Stimulated activated CD4-positive, alpha-beta T cell treated with anti-CD3 and anti-CD28 coated beads, Interleukin-1b, Interleukin-23, amount 100 ng/mL, for 1 hour (primary cell): ENCODE measurements at places on chromosomes 5 and 9.

GRCh38 chr5:57327561-57328367 is 153.9 kb downstream of the GPBP1 start:
- DNase-seq, result no peak

DNA sequence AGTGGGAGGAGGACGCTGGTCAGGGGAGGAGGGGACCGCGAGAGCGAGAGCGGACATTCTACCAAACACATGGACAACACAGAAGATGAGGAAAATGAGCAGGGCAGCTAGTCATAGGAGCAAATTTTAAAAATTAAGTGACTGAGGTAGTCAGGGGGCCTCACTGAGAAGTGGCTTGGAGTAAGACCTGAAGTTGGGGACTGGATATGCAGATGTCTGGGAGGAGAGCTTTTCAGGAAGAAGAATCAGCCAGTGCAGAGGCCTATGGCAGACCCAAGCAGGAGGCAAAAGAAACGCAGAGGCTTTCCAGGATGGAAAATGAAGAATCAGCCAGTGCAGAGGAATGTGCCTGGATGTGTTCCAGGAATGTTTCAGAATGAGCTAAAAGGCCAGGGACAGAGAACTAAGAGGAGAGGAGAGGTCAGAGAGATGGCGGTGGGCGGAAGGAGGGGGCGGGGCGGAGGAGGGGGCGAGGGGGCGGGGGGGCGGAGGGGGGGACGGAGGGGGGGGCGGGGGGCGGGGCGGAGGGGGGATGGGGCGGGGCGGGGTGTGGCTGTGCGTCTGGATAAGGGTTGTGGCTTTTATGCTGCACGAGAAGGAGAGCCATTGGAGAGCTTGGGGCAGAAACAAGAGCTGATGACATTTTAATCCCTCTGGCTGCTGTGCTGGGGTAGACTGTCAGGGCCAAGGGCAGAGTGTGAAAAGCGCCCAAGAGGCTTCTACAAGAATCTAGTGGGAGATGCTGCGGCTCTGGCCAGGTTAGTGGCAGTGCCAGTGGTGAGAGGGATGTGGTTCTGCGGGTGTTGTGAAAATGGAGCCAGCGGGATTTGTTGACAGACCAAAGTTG is 129.6 kb downstream of the KCNIP1 start:
- DNase-seq, result no peak

- no peak for DNase-seq
Observed at GRCh38 chr9:130938652-130939404, at the start of gene FIBCD1. TSS of gene FIBCD1 (minus strand) at chr9:130939247. CDS start at chr9:130938607, 640 bp downstream.

DNA sequence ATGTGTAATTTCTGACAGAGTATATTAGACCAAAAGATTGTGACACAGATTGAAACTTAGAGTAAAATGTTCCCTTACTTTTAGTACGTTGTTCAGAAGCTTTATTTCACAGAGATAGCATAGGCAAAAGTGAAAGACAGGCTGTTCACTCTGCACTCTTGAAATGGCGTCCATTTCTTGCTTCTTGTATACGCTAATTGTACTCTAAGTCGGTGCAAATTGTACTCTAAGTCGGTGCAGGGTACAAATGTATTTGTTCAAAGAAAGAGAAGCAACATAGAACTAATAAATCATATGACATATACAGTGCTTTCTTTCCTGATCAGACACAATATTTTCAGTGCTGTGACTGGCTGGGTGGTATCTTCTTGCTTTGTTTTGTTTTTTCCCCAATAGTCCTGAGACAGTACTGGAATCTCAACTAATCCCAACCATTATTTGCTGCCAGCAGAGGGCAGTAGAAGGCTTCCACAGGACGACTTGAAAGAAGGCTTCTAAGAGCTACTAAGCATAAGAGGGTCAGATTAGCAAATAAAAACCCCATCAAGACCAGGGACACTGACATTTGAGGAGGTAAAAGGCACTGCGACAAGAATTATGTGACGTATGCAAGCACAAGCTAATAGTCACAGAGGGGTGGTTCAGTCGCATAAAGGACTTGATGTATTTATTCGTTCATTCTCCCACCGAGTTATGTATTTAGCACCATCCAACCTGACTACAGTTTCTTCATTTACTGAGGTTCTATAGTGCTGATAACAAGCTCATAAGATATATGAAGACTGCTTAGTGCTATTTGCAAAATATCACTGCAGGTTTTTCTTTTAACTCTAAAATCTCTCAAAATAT is 831.8 kb downstream of the TAF11L14 start:
- no peak for DNase-seq

GRCh38 chr5:79021753-79022152 is 36.6 kb upstream of the ARSB start:
- no peak for DNase-seq

GRCh38 chr5:33260098-33260497 is 180.7 kb upstream of the TARS1 start:
- no peak for DNase-seq

GRCh38 chr5:106106384-106106783 is 1564.4 kb downstream of the EFNA5 start:
- no peak for DNase-seq

GRCh38 chr9:135306699-135307098 is 172.9 kb upstream of the PPP1R26 start:
- DNase-seq, result no peak

- no peak for DNase-seq
Observed at GRCh38 chr5:17359451-17360011, 138.5 kb upstream of the TAF11L2 start.

DNA sequence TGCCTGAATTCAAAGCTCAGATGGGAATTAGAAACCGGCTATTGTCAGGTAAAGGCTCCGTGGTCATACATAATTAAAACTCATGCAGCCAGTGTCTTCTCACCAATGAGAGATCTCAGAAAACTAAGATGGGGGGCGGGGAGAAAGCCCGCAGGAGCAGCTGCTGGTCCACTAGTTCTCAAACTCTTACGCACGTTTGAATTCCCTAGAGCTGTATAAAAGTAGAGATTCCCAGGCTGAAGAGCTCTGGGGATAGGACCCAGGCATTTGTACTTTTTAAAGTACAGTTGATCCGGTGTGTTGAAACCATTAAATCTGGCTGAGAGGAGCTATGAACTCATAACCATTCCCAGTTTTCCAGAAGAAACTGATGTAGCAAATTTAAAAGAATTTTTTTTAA is 68.5 kb downstream of the FRMD3 start:
- DNase-seq, result no peak

- DNase-seq, result no peak
Observed at GRCh38 chr5:143757116-143757515, 54.8 kb upstream of the HMHB1 start.

DNA sequence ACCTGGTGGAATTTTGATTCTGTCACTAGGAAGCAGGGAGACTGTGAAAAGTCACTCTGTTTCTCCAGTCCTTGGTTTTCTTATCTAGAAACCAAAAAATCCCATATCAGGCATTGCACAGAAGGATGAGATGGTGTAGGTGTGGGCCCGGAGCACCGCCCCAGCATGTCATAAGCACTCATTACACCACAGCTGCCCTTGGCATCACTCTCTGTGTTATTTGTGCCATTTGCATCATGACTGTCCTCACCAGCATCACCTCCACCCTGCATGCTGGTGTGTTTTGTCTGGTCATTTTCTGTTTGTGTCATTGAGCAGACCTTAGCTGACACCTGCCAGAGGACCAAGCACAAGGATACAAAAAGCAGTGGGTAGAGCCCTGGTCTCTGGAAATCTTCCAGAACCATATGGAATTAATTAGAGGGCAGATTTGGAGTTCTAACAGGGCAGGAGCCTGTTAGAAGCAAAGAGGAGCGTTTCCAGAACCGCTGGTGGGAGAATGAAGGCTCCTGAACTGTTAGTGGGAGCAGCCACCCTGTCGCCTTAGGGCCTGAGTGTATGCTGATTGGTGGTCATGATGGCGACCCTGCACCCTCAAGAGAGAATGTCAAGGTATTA is 99.3 kb downstream of the AMBP start:
- no peak for DNase-seq

- DNase-seq, result no peak
Observed at GRCh38 chr5:13606051-13606450, 338.4 kb downstream of the DNAH5 start.

GRCh38 chr5:140182075-140182711 is 7.2 kb downstream of the CYSTM1 start:
- no peak for DNase-seq

DNA sequence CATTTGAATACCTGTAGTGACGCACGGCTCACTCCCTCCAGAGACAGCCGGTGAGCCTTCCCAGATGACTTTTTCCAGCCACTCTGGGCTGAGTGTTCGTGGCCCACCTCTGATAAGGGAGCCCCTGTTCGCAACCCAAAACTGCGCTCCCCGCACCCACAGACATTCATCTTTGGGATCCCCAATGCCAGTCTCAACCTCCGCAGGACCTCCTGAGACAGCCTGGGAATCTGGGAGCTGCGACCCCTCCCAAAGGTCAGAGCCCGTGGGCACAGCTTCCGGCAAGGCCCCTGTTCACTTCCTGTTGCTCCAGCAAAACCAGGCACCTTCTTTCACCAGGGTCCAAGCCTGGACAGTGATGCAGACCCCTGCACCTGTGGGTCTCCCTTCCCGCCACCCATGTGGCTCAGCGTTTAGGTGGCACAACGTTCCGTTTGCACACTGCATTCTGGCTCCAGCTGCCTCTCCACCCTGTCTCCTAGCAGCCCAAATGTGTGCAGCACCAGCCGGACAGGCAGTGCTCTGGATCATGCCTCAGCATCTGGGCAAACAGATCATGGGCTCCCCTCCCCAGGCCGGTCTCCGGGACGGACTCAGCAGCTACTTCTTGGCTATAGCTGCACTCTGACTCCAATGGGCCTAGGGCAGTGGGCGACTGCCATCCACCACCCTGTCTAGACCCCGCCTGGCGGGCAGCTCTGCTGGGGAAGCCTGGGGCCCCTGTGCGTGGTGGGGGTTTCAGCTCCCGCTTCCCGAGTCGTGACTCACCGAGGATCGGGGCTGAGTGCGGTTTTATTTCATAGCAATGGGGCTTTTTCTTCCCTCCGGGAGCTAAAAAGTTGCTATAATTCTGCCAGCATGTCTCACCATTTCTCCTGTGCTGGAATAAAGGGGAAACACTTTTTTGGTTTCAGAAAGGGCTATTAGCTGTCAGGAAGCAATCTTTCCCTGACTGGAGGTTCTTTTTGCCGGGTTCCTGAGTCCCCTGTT is 156.0 kb downstream of the OLFM1 start:
- no peak for DNase-seq

GRCh38 chr5:127634007-127634406 is 14.9 kb upstream of the CTXN3 start:
- no peak for DNase-seq

DNA sequence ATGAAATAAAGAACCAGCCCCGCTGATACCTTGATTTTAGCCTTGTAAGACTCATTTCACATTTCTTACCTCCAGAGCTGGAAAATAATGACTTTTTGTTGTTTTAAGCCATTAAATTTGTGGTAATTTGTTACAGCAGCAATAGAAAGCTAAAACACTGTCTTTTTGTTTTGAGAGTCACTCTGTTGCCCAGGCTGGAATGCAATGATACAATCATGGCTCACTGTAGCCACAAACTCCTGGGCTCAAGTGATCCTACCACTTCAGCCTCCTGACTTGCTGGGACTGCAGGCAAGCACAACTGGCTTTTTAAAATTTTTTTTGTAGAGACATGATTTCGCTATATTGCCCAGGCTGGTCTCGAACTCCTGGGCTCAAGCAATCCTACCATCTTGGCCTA is 34.7 kb upstream of the MYO10 start:
- no peak for DNase-seq

- no peak for DNase-seq
Observed at GRCh38 chr5:27568811-27569210, 530.4 kb upstream of the CDH9 start.

DNA sequence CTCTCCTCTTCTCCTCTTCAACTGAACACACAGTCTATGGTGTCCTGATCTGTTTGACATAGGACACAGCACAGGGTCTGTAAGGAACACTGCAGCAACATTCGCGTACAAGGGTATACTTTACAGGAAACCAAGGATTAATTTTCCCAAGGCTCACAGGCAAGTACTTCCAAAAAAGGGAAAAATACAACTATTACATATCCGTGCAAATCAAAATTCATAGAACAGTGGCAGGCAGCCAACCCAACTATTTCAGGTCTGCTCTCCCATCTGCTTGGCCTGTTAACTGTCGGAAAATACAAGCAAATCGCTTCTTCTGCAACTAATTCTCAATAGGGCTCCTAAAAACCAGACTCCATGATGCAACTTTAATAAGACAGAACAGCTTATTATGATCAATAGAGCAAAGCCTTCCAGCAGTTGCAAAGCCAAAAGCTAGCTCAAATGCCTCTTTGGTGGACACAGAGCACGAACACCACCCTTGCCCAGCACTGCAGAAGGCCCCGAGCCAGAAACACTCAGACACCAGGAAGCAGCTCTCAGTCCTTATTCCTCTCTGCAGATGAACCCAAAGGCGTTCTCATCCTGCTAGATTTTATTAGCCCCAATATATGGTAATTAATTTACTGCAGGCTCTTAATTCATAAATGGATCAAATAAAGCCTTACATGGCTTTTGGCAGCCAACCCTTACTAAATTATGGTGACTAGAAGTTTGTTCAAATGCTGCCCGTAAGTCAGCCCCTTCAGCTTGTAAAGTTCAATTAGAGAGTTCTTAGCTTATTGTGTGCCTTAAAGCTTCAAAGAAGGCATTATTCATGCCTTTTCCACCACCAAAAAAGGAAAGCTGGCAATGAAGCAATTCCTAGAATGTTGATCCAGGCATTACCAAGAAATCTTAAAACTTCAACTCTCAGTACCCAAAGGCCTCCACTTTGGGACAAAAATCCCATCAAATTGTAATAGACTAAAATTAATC is 68.8 kb downstream of the ZNF608 start:
- no peak for DNase-seq

GRCh38 chr9:133406480-133407307 is 11.1 kb downstream of the REXO4 start:
- DNase-seq, result peak; percentile 53

- no peak for DNase-seq
Observed at GRCh38 chr5:57478826-57479225, 3.8 kb downstream of the ACTBL2 start.

DNA sequence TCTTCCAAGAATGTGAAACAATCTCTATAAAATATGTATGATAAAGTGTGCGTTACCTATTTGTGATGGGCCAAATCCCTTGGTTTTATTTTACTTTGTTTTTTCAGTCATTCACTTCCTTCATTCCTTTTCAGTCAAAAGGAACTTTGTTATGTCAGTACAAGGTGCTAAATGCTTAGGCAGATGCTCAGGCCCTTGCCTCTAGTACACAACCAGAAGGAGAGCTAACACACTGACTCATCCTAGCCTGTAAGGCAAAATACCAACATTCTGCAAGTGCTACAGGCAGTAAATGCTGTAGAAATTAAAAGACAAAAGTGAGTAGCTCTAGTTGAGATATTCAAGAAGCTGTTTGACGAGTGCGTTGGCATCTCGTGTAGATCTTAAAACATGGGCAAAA is 49.4 kb downstream of the TRPM6 start:
- no peak for DNase-seq

- peak; percentile 62 for DNase-seq
Observed at GRCh38 chr9:127927201-127927987, 3.2 kb downstream of the PIP5KL1 start.

- DNase-seq, result no peak
Observed at GRCh38 chr5:112002376-112002775, 245.4 kb upstream of the NREP start.

DNA sequence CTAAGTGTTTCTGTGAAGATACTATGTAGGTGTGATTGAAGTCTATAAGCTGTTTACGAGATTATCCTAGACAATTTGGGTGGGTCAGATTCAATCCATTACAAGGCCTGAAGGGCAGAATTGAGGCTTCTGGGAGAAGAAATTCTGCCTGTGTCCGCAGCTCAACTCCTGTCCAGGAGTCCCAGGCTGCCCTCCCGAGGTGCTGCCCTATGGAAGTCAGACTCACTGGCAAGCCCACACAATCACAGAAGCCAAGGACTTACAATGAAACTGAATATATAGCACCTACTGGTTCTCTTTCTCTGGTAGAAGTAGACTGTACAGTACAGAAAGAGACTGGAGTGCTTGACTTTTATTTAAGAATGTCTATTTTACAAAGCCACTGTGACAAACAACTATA is 74.5 kb downstream of the EPB41L4A start:
- DNase-seq, result no peak
